Mesenchymal stem cell (in vitro differentiated cells and primary cell): ENCODE measurements at places on chromosomes 2 and 18.

DNA sequence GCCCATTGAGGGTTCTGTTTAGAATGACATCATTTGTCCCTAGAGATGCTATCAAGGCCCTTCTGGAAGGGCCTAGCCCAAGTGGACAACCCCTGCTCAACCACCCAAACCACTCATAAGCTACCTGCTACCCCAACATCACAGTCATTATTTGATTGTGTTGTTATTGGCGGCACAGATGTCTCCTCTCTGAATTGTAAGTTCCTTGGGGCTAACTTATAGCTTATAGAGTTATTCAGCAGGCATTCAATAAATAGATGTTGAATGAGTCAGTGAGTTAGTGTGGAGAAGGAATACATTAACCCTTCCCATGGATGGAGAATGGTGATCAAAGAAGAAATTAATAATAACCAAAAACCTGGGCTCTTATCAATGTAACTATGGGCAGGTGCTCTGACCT is 80.0 kb downstream of the ACAA2 start:
- no peak for DNase-seq

- DNase-seq = peak; percentile 78
Observed at GRCh38 chr2:30225131-30225762, 6.1 kb upstream of the LBH start.

GRCh38 chr18:23752796-23753195 is 63.5 kb downstream of the LAMA3 start:
- DNase-seq = no peak

GRCh38 chr18:43587538-43588153 is 310.4 kb upstream of the SYT4 start:
- peak; percentile 57 for DNase-seq

DNA sequence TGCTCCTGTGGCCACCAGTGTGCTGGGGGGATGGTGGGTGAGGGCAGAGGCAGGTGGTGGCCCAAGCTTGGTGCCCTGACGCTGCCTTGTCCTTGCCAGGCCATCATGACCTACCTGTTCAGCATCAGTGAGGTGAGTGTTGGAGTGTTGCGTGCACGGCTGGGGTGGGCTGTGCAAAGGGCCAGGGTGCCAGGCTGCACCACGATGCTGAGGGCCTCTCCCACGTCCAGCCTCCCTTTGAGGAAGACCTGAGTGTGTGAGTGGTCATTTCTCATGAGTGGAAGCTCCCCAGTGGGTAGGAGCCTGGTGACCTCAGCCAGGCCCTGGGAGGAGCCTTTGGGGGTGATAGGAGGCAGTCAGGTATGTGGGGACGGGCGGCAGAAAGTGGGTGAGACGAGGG is 3.2 kb downstream of the NT5DC4 start:
- no peak for DNase-seq

- no peak for DNase-seq
Observed at GRCh38 chr18:3345885-3346284, 84.0 kb downstream of the MYL12B start.

GRCh38 chr2:118269408-118270051 is 181.3 kb downstream of the INSIG2 start:
- no peak for DNase-seq

DNA sequence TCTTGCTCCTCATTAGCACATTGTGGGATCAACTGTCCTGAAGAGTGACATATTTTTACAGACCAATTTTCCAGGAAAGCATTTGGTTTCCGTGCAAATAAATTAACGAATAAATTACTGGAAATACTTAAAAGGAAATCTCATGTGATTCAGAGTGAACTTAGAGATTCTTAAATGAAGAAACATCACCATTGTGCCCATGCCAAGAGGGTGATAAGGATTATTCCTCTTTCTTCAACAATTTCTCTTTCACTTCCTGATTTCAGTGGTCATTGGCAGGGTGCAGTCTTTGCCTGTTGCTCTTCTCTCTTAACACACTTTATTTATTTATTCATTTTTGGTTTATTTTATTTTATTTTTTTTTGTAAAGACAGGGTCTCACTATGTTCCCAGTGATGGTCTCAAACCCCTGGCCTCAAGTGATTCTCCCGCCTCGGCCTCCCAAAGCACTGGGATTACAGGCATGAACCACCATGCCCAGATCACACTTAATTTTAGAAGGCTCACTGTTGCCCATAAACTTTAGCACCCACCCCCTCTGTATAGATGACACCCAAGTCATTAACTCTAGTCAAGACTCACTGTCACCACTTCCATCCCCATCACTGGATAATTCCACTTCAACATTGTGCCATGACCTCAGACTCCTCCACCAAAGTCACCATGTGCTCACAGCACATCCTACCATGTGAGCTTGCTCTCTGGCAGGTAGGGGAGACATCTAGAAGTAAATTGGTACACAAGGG is 92.6 kb upstream of the CERS6 start:
- no peak for DNase-seq
